ENCODE measurements at places on chromosomes 7 and 10.

DNA sequence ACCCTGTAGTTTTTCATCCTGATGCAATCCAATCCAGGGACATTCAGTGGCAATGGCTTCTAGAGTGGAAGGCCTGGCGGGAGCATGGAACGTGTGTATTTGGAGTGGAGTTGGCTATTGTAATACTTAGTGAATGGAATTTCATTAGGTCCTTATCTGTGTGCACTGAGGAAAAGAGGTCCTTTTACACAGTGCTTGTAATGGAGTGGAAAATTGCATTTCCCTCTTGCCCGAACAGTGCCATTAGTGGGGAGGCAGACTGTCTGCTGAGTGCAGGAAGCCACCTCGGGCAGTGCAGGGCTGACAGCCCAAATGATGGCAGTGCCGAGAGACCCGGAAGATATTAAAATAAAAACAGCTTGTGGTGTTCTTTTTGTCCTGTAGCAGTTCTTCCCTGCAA, 786.6 kb downstream of the LRMDA start:
- DNase-seq: no peak

DNA sequence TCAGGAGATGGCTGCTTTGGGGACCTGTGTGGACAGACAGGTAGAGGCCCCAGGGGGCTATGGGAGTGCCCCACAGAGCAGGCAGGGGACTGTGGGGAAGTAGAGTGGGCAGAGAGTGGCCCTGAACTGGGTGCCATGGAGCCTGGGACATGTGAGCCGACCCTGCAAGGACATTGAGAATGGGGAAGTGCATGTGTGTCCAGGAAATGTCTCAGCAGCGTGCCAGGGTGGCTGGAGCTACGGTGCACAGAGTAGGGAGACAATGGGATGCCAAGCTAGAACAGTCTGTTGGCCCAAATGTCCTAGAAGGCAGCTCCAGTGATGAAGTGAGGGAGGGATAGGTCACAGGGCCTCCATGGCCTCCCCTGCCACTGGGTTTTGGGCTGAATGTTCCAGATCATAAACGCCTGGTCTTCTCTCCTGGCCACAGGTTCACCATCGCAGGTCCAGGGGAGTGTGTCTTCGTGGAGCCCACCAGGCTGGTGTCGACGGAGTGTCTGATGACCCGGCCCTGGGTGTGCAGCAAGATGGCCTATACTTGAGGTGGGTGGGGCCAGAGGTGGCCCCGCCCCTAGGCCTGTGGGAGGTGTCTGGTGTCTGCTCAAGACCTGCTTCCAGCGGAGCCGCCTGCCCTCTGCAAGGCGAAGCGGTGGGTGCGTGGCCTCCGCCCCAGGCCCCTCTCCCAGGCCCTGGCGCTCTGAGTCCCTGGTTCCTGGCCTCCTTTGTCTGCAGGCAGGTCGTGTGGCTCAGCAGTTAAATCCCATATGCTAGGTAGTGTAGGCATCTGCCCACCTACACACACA, 20.5 kb downstream of the CLEC2L start:
- no peak for DNase-seq

DNA sequence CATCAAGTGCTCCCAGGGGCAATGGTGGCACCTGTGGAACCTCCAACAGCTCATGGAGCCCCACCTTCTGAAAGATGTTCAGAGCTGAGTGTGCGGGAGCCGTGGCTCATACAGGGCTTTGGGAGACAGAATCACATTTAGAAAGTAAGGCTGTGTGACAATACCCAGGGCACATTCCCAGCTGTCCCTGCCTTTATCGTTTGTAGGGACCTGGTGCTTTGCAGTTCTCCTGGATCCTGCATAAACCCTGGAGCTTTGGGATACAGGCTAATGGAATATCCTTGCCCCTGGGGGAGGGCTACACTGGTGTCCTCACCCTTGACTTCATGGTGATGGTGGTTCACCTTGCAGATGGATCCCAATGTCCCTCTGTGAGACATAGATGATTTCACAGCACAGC, 134.8 kb upstream of the LAMB4 start:
- no peak for DNase-seq

DNA sequence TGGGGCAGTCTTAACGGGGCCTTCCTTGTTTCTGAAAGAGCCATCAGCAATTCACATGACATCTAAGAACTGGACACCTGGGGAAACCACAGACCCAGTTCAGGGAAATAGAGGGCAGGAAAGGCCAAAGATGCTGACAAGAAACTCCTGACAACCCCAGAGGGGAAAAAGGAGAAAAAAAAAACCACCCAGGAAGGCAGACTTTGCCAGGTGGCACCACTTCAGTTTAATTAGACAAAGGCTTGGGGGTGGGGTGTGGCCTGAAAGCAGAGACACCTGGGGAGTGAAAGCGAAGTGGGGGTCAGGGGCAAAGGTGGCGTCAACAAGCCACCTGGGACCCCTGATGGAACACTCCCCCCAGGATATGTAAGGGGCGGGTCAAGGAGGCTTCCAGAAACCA, 53.6 kb downstream of the RAB11FIP2 start:
- DNase-seq: no peak

- no peak for DNase-seq
These were observed 57.0 kb downstream of the PHTF2 start for GRCh38 chr7:77855371-77856083.

- DNase-seq: peak; percentile 15
These were observed 1.3 kb downstream of the LDB1 start for GRCh38 chr10:102118867-102119266.

- DNase-seq: no peak
These were observed 389.9 kb upstream of the AKR1E2 start for GRCh38 chr10:4436103-4436502.

DNA sequence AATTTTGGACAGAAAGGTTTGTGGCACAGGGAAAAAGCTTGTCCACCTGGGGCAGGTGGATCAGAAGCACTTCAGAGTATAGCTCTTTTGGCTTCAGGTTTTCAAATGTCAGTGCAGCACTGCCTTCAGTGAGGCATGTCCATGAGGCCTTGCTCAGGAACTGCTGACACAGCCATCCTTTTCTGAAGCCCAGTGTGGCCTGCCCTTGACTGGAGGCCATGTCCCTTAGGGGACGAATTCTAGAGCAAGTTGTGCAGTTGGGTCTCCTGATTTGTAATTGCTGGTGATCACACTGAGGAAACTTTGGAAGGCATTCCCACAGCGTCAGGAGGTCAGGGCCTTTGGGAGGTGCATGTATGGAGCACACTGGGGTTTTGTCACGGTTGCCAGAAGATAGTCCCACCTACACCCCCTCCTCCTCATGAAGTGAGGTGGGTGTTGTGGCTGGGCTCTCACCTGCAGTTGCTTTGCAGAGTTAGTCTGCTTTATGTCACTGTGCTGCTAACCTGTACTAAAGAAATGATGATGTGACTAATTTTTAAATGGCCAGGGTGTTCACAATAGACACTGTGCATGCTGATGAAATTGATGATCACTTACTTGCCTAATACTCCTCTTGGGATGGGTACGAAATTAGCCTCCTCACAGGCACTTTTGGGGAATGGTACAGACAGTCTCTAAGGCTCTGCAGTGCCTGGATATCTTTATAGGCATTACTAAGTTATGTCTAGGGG, 41.7 kb downstream of the OGDH start:
- no peak for DNase-seq

GRCh38 chr10:124052561-124052960, 40.8 kb downstream of the CHST15 start:
- DNase-seq: no peak

DNA sequence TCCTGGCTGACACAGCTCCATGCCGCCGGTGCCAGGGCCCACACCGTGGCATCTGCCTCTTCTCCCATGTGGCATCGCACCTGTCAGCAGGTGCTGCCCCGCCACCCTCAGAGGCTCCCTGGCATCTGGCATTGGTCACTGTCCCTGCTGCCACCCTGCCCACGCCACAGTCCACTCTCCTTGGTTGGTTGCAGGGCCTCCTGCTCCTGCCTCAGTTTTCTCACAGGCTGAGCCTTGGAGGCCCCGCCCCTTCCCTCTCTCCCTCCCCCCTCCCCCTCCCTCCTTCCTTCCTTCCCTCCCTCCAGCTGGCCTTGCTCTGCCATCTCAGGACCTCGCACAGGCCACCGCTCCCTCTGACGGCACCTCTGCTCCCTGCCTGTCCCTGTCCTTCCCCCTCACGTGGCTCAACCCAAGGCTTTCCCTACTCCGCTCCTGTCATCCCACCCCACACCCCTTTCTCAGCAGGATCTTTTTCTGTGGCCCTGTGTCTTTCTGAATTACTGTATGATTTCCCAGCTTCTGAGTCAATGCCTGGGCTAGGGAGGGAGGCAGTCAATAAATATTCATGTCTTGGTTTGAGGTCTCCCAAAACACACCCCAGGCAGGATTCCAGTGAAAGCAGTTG, 87.4 kb downstream of the INPP5A start:
- DNase-seq: no peak

GRCh38 chr10:97124211-97124610, 61.5 kb downstream of the SLIT1 start:
- DNase-seq: no peak

GRCh38 chr7:70393956-70394355, 738.0 kb upstream of the GALNT17 start:
- DNase-seq: no peak

GRCh38 chr10:13349463-13350274, 1.6 kb upstream of the SEPHS1 start:
- DNase-seq: peak; percentile 2

- no peak for DNase-seq
These were observed 268.8 kb upstream of the ZMIZ1 start for GRCh38 chr10:78800006-78800405.

DNA sequence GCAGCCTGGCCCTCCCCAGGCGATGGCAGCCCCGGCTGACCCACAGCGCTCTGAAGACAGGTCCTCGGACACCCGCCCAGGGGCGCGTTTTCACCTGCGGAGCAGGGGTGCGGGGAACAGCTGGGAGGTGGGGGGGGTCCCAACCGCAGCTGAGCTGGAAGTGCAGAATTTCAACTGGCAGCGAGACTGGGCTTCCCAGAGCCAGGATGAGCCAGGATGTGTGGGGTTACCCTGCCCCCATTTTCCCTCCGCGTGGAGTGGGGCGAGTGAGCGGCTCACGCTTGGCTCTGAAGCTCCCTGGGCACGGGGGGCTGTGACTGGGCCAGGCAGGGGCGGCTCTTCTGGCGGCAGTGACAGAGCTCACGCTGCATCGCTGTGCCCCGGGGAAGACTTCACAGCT, 70.2 kb downstream of the DNAJB6 start:
- no peak for DNase-seq

DNA sequence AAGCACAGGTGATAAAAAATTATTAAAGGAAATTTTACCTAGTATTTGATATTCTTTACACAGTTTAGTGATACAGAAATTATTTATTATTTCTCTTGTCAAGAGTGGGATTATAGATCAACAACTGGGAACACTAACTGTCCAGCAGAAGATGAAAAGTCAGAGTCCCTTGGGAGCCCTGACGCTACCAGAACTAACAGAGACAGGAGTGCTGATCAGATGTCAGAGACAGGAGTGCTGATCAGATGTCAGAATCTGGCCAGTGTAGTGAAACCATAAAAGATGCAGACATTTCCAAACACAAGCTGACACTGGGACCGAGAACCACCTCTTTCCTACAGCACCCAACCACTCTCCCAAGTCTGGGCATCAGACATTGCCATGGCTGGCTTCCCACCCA, 828.2 kb downstream of the TNS3 start:
- no peak for DNase-seq

DNA sequence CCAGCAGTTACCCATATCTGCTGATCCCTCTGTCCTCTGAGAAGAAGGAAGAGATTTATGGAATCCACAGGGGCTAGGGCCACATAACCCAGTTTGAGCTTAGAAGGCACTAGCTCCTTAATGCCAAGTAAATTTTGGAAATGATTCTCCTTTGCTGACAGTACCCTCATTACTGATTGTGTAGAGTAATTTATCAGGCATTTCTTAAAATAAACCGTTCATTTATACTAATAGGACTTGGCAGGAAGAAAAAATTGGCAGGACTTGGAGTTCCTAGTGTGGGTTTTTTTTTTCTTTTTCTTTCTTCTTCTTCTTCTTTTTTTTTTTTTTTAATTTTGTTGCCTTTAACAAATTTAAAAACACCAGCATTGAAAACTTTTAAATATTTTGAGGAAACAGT, 645.7 kb downstream of the SUGCT start:
- no peak for DNase-seq

DNA sequence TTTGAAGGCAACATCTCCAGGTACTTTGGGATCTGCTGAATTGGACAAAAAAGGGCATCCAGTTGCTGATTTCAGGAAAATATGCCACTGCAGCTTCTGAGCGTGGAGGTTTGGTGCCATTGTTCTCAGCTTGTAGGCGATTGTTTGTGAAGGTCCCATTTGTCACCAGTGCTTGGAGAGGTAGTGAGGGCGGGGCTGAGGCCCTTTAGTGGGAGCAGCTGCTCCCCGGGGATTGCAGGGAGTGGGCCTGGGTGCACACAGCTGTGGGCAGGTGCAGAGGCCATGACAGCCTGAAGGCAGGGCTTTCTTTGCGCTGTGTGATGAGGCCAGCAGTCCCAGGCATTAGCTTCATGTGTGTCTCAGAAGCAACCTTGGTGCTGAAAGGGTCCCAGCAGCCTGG, 3.9 kb downstream of the FAM20C start:
- DNase-seq: no peak

DNA sequence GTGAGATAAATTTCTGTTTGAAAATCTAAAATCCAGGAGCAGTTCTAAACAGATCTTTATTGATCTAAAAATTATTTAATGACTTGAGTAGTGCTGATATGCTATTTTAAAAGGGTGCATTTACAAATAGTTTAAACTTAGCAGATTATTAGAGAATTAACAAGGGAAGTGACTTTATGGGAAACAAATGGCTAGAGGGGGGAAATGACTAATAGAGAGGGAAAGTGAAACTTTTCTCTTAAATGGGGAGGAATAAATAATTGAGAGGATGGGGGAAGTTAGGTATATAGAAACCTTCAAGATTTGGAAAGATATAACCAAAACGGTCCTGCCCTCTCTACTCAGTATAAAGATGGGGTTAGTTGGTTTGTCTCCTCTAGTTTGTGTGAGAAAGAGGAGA, 90.1 kb upstream of the ARMC3 start:
- DNase-seq: no peak

DNA sequence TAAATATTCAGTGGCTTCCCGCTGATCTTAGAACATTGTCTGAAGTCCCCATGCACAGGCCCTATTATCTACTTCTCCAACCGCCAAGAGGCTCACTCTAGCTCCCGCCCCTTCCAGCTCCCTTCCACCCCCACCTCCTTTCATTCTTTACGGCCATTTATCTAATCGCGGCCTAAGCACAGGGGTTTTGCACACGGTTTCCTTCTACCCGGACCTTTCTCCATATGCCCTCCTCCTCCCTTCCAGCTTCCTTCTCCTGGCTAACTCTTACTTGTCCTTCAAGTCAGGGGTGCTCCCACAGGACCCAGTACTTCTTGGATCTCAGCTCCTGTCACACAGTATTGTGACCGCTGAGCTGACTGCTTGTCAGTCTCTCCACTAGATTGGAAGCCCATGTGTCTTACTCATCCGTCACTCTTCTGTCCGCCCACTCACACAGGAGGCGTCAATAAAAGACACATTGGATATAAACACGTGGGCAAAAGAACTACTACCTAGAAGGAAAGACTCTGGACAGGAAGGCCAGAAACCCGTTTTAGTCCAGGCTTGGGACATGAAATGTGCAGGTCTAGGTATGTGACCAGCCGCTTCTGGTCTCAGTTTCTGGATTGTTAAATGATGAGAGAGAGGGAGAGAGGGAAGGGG, 20.2 kb upstream of the HPS1 start:
- DNase-seq: no peak

All from activated effector memory CD4-positive, alpha-beta T cell treated with Interleukin-2 at 50 U/mL for 16 hours (primary cell).